IPS-NIHi11 (cell line): ENCODE measurements at places on chromosomes 16 and 17.

DNA sequence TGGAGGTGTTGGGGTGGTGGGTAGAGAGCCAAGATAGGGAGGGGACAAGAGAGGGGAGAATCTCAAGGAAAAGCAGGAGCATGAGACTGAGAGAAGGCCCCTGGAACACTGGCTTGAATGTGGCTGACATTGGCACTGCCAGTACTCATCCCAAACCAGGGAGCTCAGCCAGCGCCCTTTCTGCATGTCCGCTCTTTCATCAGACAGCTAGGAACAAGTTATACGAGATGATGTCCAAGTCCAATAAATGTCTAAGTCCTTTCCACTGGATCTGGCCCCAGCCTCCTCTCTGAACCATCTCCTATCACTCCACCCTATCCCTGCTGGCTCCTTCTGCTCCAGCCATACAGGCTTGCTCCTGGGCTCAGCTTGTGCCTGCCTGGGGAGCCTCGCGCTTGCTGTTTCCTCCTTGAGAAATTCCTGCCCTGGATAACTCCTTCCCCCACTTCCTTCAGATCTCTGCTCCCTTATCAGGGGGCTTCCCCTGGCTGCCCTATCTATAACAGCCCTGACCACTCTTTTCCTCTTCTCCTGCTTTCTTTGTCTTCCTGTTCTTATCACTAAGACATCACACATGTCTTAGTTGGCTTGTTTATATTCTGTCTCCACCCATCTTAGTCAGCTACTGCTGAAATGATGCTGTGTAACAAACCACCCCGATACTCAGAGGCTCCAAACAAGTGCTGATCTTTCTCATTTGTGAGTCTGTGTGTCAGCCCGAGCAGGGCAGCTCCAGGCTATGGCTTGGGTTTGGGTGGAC lies 37.1 kb upstream of the MEOX1 start:
- no peak for DNase-seq

- DNase-seq: no peak
These were observed 99.0 kb downstream of the C16orf78 start for GRCh38 chr16:49472598-49472997.

GRCh38 chr17:79603771-79604170 lies 7.1 kb downstream of the RBFOX3 start:
- no peak for DNase-seq

GRCh38 chr16:2056681-2057407 lies 9.1 kb downstream of the TSC2 start:
- peak; percentile 63 for DNase-seq

DNA sequence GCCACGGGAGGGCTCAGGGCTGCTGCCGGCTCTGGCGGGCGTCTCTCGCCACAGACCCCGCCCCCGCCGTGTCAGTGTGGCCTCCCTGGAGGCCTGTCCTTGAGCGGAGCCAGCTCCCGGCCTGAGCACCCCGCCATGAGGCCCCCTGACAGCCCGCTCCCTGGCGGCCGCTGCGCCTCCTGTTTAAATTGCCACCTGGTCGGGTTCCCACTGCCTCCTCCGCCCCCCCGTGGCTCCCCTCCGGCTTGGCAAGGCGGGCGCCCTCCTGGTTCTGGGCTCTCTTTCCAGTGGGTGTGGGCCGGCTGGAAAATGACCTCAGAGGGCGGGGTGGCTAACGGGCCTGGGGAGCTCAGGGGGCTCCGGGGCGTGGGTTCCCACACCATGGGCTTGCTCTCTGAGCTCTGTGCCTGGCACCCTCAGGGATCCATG lies 42.1 kb upstream of the SSTR5 start:
- DNase-seq: no peak

GRCh38 chr17:3551189-3551588 lies 6.4 kb downstream of the TRPV3 start:
- DNase-seq: no peak
